GM13976 (cell line): ENCODE measurements at places on chromosomes 6 and 20.

- peak; percentile 26 for DNase-seq
Measured at GRCh38 chr6:45422503-45423110, 44.9 kb upstream of the SUPT3H start.

GRCh38 chr20:20454850-20455627, 87.1 kb downstream of the INSM1 start:
- DNase-seq, result no peak

GRCh38 chr20:63917811-63918210, 22.9 kb downstream of the DNAJC5 start:
- peak; percentile 26 for DNase-seq

DNA sequence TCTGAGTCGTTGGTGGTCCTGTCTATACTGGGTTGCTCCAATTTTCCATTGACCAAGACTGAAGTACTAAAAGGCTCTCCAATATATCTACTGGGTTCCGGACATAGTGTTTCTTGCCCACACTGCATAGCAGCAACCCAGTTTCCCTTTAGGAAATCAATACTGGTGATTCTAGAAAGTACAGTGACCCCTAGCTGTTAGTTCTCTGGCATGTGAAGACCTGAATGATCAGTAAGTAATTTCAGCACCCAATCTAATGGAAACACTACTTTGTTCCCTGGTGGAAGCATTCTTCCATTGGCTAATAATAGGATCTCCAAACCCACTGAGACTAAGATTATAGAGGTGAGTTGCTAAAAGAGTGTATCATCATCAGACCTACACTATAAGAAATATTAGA, 40.8 kb upstream of the STMND1 start:
- no peak for DNase-seq
